Memory B cell (primary cell): ENCODE measurements at places on chromosomes 11 and 22.

- H3K4me3 ChIP-seq = no peak overlapping the region
- H3K36me3 ChIP-seq = no peaks in the 10 kb centered on the region
- DNase-seq = no peak
- H3K27ac ChIP-seq = no peak overlapping the region
Measured at GRCh38 chr11:88102598-88102934, 72.7 kb downstream of the RAB38 start.

DNA sequence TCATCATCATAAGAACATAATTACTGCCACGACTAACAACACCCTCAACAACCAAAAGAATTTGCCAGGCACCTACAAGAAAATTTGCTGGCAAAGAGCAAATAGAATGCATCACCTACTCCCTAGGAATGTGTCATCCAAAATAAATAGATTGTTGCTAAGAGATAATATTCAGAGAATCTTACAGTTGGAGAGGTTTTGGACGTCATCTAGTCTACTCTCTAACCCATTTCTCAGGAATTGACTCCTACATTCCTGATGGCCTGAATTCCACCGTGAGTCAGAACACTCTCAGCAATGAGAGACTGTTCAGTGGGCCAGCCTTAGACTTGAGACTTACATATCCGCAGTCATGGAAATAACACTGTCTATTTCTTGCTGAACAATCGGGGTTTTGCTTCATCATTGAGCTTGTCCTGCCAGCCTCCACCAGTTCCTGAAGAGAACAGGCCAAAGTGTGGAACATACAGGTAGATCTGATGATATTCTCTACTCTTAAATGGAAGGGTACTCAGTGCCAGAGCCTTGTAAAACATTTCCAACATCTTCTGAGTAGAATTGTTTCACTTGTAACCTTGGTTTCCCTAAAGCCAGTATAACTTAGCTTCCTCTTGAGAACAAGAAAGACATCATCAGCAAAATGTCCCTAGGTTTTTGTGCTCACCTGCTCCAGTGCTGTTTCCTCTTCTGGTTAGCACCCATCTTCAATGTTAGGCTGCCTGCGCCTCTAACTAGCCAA lies 8.3 kb downstream of the KIRREL3 start:
- H3K27me3 ChIP-seq = peaks cover 17% of the 10 kb centered on the region
- peaks cover 2% of the 10 kb centered on the region for H3K4me1 ChIP-seq
- no peak overlapping the region for H3K4me3 ChIP-seq
- no peak for DNase-seq

- H3K36me3 ChIP-seq = no peaks in the 10 kb centered on the region
- H3K27ac ChIP-seq = no peak overlapping the region
- H3K4me3 ChIP-seq = no peak overlapping the region
- no peaks in the 10 kb centered on the region for H3K4me1 ChIP-seq
- no peak for DNase-seq
- H3K27me3 ChIP-seq = no peaks in the 10 kb centered on the region
Measured at GRCh38 chr11:92869716-92870115, 99.7 kb upstream of the MTNR1B start.

DNA sequence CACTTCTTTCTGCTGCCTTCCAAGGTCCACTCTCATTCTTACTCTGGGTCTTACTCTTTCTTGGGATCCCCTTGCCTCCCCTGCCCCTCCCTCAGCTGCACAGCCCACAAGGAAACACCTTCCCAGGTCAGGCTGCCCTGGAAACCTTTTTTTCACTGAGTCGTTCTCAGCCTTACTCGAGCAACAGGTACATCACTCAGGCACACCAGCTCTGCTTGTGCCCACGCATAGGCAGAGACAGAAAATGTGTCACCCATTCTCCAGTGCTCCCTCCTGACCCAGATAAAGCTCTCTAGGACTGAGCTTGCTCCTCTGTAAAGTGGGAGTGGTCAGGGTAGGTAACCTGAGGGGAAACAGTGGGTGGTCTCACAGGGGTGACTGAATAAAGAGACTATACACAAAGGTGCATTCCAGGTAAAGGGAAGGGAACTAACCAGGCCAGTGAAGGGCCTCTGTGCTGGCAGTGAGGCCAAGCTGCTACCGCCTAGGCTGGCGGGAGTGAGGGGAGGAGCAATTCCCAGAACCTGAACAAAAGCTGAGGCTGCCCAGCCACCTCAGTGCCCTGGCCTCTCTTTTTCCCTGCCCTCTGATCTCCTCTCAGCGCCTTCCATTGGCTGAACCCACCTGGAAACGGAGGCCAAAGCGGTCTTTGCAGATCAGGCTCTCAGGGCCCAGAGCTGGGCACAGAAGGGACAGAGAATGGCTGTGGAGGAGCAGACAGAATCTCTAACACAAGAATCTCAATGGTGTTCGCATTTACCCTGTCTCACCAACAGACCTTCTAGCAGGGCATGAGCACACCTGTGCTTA lies 15.9 kb downstream of the PRG3 start:
- no peaks in the 10 kb centered on the region for H3K36me3 ChIP-seq
- no peak overlapping the region for H3K4me3 ChIP-seq
- no peak for DNase-seq
- no peak overlapping the region for H3K27ac ChIP-seq
- peaks cover 14% of the 10 kb centered on the region for H3K27me3 ChIP-seq

GRCh38 chr11:34624069-34624468 lies 3.2 kb downstream of the EHF start:
- DNase-seq = peak; percentile 19
- H3K4me1 ChIP-seq = peaks cover 11% of the 10 kb centered on the region
- no peaks in the 10 kb centered on the region for H3K36me3 ChIP-seq
- peaks cover 14% of the 10 kb centered on the region for H3K27me3 ChIP-seq

DNA sequence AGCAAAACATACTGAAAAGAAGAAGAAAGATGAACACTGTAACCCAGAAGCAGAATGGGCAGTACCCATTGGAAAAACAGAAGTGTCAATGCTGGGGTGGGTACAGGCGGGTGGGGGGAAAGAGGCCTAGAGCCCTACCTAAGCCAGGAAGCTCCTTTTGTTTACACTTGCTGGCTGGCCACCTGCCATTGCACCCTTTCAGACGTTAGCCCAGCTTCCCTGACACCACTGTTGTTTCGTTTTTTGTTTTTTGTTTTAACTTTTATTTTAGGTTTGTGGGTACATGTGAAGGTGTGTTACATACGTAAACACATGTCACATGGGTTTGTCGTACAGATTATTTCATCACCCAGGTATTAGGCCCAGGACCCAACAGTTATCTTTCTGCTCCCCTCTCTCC lies 55.4 kb downstream of the PLEKHA7 start:
- H3K27ac ChIP-seq = peak overlapping the region; percentile 26
- no peaks in the 10 kb centered on the region for H3K4me1 ChIP-seq
- no peak for DNase-seq
- no peaks in the 10 kb centered on the region for H3K36me3 ChIP-seq

DNA sequence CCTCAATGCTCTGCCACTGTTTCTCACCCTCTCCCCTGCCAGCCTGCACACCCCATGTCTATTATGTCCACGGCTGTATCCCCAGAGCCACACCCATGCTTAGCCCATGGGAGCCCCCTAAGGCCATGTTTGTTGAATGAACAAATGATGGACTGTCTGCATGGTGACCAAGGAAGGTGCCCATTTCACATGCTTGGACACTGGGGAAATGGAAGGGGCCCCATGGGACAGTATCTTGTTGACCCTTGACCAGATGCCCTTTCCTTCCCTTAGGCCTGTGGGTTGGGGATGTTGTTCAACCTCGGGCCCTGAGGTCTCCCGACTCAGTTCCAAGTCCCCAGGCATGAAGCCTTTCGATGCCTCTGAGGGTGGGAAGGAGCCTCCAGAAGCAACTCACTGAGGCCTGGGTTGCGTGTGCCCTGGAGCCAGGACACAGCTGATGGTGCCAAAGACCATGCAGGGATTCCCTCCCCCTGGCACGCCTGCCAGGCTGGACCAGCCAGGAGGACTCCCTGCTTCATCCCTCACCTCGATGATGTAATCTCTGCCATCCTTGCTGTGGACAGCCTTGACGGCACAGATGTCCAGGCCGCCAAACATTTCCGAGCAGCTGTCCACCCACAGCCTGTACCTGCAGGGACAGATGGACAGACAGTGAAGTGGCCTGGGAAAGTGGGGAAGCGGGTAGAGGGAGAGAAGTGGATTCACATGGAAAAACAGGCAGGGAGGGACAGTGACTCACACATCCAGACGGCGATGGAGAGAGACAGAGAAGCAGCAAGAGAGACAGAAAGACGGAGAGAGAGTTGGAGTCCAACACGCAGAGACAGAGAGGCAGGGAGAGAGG lies 58.9 kb downstream of the FBXO7 start:
- peaks cover 13% of the 10 kb centered on the region for H3K27me3 ChIP-seq
- no peaks in the 10 kb centered on the region for H3K4me1 ChIP-seq
- H3K4me3 ChIP-seq = no peak overlapping the region
- DNase-seq = no peak

DNA sequence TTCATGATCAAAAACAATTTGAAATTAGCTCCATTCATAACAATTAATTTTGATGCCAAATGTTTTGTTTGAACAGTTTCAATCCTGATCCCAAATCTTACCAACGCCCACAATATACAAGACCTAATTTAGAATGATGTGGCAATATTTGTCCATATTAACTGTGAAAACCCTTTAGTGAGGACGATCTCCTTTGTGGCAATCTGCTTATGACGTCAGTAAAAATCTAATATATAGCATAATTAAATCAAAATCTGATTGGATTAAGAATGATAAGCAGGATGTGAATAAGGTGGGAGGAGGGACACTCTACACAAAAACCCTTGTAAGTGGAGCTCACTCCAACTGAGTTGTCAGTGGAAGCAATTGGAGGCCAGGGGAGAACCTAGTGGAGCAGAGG lies 11.9 kb upstream of the SLC5A4 start:
- no peak for DNase-seq
- H3K4me1 ChIP-seq = no peaks in the 10 kb centered on the region
- H3K27ac ChIP-seq = no peak overlapping the region
- no peak overlapping the region for H3K4me3 ChIP-seq
- H3K36me3 ChIP-seq = no peaks in the 10 kb centered on the region
- H3K27me3 ChIP-seq = peaks cover 4% of the 10 kb centered on the region

GRCh38 chr11:1733009-1733715 lies 17.2 kb downstream of the IFITM10 start:
- H3K4me3 ChIP-seq = no peak overlapping the region
- H3K4me1 ChIP-seq = peaks cover 41% of the 10 kb centered on the region
- no peak for DNase-seq
- H3K27ac ChIP-seq = no peak overlapping the region
- peaks cover 8% of the 10 kb centered on the region for H3K27me3 ChIP-seq
- peaks cover 9% of the 10 kb centered on the region for H3K36me3 ChIP-seq

DNA sequence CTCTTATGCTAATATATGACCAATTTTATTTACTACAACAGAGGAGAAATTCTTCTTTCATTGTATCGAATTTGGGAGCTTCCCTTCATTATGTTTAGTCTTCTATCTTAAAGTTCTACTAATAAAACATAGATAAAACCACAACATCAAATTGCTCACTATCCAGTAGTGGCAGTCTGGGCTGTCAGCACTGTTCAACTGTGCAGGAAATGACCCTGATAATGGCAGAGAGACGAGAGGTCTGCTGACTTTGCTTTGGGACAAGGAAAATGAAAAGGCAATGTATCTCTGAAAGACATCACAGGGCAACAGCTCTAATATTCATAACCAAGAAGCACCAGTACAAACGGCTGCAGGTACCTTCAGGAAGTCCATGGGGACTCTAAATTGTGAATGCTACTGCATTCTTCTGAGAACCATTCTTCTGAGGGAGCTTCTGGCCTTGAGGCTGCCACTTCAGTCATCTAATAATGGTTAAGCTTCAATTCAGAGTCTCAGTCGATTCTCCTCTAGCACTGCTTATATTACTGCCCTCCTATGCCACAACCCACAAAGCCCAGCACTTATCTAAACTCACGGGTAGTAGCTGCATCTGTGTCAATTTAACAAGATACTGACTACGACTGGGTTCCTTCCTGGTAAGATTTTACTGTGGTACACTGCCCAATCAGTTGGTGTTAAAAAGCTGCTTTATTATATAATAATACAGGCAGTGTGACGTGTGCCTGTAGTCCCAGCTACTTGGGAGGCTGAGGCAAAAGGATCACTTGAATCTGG lies 44.2 kb downstream of the CKAP5 start:
- no peaks in the 10 kb centered on the region for H3K27me3 ChIP-seq
- H3K4me1 ChIP-seq = no peaks in the 10 kb centered on the region
- peaks cover 14% of the 10 kb centered on the region for H3K36me3 ChIP-seq
- no peak for DNase-seq
- no peak overlapping the region for H3K4me3 ChIP-seq

DNA sequence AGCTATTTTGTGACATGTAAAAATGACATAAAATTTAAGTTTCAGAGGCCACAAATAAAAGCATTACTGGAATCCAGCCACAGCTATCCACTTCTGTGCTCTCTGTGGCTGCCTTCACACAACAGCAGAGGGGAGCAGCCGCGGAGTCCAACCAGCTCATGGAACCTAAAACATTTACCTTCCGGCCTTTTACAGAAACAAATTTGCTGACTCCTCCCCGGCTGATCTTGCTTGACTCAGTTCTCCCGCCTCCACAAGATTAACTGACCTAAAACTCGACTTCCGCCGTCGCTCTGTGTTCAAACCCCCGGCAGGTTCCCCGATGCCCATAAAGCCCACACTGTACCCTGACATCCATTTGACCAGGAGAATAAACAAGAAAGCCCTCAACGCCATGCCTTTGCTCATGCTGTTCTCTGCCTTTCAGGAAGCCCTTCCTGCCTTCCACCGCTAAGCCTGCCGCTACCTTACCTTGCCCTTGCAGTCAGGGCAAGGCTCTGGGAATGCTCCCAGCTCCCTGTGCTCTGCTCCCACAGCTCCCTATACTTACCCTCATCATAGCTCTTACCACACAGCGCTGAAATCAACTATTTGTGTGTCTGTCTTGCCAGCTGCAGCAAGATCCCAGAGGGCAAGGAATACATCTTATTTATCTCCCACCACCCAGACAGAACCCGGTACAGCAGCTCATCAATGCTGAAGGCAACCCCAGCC lies 35.4 kb downstream of the MICAL3 start:
- H3K4me3 ChIP-seq = peak overlapping the region; percentile 55
- no peaks in the 10 kb centered on the region for H3K27me3 ChIP-seq
- H3K36me3 ChIP-seq = peaks cover 8% of the 10 kb centered on the region
- no peak for DNase-seq
- H3K27ac ChIP-seq = peak overlapping the region; percentile 87

GRCh38 chr11:72670041-72670440 lies 4.2 kb downstream of the PDE2A start:
- DNase-seq = no peak
- H3K36me3 ChIP-seq = no peaks in the 10 kb centered on the region
- H3K4me1 ChIP-seq = peaks cover 15% of the 10 kb centered on the region
- no peak overlapping the region for H3K4me3 ChIP-seq
- no peak overlapping the region for H3K27ac ChIP-seq

GRCh38 chr11:9691865-9692264 lies 28.0 kb downstream of the SWAP70 start:
- H3K36me3 ChIP-seq = peaks cover 26% of the 10 kb centered on the region
- H3K27me3 ChIP-seq = no peaks in the 10 kb centered on the region
- peak overlapping the region; percentile 39 for H3K4me3 ChIP-seq
- H3K4me1 ChIP-seq = peaks cover 36% of the 10 kb centered on the region

GRCh38 chr11:98740321-98740720 lies 280.4 kb upstream of the CNTN5 start:
- H3K4me3 ChIP-seq = no peak overlapping the region
- no peaks in the 10 kb centered on the region for H3K27me3 ChIP-seq
- H3K27ac ChIP-seq = no peak overlapping the region
- H3K36me3 ChIP-seq = no peaks in the 10 kb centered on the region
- no peaks in the 10 kb centered on the region for H3K4me1 ChIP-seq
- DNase-seq = no peak
